Stimulated activated CD8-positive, alpha-beta memory T cell treated with anti-CD3 and anti-CD28 coated beads, Interleukin-4, amount 100 ng/mL, for 1 hour (primary cell): ENCODE measurements at places on chromosomes 13 and 19.

DNA sequence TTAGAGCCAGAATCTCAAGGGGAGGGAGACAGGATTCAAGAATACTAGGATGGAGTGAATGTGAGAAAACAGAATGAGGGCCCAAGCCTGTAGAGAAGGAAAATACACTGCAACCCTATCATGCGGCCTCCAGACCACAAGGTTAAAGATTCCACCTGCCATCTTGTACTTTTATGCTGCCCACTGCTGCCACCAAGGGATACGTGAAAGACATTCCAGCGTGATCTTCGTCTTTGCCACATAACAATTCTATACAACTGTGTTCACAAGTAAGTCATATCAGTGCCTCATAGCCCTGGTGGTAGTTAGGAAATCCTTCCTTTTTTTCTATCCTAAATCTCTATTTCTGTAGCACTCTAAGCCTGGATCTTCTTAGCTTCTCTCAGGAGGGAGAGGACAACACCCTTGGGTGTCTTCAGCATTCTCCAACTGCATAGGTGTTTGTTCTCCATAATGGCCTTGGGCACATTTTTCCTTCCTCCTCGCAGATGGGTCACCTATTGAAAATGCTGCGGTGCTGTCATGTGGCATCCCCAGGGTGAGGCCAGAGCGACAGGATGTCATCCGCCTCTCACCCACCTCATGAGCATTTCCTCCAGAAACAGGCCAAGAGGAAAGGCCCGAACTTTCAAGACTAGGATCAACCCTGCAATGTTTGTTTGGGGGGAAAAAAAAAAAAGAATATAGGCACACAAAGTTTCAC lies 13.6 kb downstream of the TPT1 start:
- DNase-seq = no peak

DNA sequence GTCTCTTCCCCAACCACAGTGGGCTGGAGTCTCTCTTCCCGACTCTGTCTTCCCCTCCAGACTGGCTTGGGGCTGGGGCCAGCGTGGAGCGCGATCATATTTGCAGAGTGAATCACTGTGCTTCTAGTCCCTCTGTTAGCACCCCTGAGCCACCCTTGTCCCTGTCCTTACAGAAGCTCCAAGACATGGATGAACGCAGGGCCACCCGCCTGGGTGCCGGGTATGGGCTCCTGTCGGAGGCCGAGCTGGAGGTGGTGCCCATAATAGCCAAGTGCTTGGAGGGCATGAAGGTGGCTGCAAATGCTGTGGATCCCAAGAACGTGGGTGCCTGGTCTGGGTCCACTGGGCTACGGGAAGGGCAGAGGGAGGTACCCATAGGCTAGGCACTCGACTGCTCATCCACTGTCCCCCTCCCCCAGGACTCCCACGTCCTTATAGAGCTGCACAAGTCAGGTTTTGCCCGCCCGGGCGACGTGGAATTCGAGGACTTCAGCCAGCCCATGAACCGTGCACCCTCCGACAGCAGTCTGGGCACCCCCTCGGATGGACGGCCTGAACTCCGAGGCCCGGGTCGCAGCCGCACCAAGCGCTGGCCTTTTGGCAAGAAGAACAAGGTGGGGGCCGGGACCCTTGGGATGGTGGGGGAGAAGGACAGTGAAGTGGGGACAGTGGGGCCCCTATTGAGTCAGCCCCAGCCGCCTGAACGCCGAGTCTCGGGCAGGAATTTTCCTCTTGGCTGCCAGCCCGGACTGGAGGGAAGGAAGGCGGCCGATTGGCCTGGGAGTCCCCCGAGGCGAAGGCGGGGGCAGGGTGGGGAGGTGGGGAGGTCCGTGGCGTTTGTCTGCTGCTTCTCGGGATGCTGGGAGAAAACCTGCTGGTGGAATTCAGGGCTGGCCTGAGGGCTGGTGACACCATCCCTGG lies 5.2 kb downstream of the TRIP10 start:
- no peak for DNase-seq

GRCh38 chr13:84290386-84290785 lies 408.1 kb upstream of the SLITRK1 start:
- DNase-seq = no peak

DNA sequence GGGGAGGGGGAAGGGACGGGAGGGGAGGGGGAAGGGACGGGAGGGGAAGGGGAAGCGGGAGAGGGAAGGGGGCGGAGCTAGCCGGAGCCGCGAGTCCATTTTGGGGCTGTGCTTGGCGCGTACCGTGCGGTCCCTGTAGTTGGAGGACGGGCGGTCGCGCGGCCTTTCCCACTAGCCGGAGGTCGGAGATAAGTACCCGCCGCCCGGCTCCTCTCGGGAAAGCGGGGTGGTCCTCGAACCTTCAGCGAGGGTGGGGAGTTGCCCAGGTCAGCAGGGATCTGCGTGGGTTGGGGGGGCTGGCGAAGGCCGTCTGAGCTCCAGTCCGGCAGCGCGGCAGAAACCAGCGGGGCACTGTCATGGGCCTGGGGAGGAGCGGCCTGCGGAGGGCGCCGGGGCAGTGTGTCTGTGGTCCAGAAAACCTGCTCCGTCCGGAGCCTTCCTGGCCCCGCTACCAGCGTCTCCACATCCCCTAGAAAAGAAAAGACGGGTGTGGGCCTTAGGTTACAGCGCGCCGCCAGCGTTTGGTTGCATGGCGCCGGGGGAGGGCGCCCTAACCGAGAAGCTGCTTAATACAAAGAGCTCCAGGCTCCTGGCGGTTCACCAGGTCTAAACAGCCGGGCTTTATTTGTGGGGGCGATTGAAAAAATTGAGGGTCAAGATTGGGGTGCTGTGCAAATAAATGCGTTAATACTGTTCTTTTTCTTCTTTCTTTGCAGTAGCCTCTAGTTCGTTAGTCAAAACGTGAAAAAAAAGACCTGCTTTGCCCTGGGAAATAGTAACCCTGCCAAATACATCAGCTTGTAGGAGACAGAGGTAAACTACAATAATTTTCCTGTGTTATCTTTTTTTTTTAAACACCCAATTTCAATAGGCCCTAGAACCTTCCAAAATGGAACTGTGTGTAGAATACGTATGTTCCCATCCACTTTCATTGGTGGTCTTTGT lies at the start of gene TRIM13:
TRIM13 (plus strand) TSS at position 92 of the 945 bp plus-strand sequence. CDS start 14,899 bp downstream, outside the sequence.
- DNase-seq = peak; percentile 58

GRCh38 chr13:62631619-62632018 lies 1216.0 kb upstream of the PCDH20 start:
- DNase-seq = no peak

DNA sequence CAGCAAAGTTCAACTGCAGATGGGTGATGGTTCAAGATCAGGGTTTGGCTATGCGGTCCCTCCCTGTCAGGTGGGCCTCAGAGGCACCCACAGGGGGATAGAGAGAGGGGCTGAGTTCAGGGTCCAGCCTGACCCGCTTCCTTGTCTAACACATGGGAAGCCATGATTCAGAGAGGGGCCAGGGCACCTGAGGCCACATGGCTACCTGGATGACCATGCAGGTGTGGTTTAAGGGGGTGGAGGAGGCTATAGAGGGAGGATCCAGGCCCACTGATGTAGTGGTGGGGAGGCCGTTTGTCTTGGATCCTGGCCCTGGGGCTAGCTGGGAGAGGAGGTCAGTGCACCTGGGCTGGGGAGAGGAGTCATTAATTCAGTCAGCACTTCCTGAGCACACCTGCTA lies 56.7 kb downstream of the ZNF536 start:
- no peak for DNase-seq

DNA sequence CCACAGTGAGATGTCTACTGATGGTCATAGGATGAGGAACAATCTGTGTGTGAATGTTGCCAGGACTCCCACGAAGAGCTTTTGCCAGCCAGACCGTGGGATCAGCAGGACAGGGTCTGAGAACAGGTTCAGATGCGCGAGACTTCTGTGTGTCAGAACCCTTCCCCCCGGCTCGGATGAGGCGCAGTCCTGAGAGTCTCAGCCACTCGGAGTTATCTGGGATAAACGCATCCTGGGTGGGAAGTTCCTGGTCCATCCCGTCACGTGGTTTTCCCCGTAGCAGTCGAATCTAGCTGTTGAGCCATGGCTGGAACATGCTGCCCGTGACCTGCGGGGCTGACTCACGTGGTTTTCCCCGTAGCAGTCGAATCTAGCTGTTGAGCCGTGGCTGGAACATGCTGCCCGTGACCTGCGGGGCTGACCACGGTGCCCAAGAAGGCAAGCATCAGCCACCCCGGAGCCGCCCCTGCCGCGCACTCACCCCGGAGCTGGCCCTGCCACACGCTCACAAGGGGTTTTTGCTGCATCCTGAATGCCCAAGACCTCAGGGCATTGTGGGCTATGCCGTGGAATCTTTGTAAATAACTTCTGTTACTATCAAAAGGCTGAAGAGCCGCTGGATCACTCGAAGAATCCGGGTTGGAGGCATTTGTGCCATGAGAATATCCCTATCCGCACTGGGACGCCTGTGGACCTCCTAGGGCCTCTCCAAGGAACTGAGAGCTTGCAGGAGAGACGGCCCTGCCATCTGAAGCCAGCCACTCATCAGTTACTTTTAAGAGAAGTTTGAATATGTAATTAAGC lies 130.8 kb upstream of the MCF2L start:
- DNase-seq = no peak

GRCh38 chr19:10268071-10268470 lies 2.8 kb upstream of the ICAM1 start:
- no peak for DNase-seq

DNA sequence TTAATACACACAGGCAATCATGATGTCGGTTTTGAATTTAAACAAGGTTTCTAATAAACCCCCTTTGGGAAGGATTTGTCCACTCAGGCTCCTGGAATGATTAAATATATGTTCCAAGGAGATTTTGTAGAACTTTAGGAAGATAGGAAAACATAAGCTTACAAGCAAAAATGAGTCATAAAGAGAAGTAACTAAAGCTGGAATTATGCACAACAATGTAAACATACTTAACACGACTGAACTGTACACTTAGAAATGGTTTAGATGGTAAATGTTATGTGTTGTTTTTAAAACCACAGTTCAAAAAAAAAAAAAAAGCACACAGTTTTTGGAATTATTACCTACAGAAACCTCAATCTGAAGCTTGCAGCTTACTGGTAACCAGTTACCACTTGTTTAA lies 304.4 kb downstream of the NALCN start:
- DNase-seq = no peak

DNA sequence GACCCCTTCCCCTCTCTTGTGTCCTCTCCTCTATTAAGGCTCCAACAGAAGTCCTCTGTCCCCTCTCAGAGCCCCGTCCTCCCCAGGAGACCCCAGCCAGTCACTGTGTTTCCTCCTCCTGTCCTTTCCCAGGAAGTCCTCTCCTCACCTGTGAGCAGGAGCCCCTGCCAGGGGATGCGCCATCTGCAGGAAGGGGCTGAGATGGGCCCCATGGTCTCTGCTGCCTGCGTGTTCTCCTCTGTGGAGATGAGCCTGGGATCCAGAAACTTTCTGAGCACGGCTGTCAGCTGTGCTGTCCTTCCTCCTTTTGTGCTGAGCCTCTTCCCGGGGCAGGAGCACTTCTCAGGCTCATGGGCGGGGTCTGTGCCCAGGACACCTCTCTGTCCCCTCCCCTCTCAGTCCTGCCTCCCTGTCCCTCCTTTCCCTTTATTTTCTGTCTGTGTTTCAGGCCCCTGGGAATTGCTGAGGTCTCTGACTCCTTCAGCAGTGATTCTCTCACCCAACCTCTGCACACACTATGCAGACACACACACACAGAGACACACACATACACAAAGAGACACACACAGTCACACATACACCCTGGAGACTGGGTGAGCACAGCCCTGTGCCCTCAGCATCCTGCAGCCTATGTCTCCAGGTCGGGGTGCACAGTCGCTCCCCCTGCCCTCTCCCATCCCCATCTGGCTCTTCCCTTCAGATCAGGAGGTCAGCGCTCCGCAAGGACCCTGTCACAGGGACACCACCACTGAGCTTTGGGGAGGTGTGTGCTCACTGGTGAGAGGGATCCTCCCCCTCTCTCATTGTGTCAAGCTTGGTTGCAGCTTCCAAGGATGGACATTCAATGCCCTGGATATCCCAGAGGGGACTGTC lies at the start of gene CEACAM8:
CEACAM8 (minus strand) TSS at position 308 of the 873 bp plus-strand sequence; CDS start at position 212, 96 bp downstream.
- DNase-seq = no peak

- DNase-seq = no peak
Observed at GRCh38 chr13:23743278-23744076, 145.7 kb downstream of the MIPEP start.

DNA sequence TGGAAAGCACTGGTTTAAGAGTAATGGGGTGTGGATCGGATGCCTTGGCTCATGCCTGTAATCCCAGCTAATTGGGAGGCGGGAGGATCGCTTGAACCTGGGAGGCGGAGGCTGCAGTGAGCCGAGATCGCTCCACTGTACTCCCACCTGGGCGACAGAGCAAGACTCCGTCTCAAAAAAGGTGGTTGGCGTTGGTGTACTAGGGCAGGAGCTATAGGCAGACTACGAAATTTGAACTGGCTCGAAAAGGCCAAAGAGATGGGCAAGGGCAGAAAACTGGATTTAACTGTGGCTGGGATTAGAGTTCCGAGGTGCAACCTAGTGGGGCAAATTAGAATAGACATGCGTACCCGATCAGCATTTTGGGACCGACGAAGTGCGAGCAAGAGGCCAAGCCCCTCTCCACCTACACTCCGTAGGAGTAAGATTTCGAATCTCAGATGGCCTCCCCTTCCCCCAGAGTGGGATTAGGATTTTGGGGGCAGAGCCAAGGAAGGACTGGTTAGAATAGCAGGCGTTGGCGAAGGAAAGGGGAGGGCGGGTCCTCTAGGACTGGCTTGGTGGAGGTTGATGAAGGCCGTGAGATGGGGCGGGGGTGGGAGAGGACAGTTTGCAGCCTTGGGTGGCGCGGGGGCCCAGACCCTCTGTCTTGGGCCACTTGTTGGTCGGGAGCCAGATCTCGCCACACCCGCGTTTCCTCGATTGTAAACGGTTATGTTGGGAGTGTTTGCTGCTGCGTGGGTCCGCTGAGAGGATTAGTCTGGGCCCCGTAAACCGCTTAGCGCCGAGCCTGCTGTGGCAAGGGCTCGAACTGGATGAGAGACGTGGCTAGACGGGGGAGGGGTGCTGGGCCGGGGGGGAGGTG lies 2.0 kb upstream of the INAFM1 start:
- no peak for DNase-seq

- DNase-seq = no peak
Observed at GRCh38 chr19:3768015-3768747, 3.8 kb downstream of the RAX2 start.

GRCh38 chr19:17686023-17686521 lies 2.1 kb downstream of the UNC13A start:
- DNase-seq = no peak

- DNase-seq = no peak
Observed at GRCh38 chr19:46201454-46202310, 27.9 kb upstream of the IGFL1 start.

DNA sequence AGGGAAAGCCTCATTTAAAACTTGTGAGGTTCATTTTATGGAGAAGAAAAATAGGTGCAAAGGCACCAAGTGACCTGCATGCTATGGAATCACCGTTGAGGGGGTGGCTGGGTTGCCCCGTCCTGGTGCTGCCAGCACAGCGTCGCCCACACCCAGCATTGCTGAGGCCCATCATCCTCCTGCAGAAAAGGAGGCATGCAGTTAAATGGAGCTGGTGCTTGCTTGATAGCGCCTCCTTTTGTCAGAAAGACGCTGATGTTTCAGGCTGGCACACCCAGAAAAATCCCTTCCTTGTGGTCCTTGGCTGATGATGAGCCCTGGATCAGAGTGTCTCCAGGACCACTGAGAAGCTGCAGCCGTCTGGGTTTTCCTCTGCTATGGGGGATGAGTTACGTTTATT lies 36.9 kb downstream of the DHRS12 start:
- no peak for DNase-seq
